ENCODE measurements at places on chromosomes 1 and 21.

DNA sequence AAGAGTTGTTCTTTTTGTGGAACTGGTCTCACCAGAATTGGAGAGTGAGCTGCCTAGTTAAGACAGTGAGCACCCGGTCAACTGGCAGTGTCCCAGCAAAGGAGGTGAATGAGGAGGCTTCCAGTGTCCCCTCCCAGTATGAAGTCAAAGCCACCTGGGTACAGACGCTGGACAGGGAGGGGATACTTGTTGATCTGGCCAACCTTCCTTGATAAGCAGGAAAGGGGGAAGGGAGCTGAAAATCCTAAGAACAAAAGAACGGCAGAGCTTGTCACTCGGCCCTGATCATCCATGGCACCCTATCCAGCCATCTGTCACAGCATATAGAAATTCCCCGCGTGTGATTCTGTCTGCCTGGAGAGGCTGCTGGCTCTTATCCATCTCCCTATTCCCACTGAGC, 91.5 kb downstream of the SSBP3 start:
- no peak for DNase-seq

DNA sequence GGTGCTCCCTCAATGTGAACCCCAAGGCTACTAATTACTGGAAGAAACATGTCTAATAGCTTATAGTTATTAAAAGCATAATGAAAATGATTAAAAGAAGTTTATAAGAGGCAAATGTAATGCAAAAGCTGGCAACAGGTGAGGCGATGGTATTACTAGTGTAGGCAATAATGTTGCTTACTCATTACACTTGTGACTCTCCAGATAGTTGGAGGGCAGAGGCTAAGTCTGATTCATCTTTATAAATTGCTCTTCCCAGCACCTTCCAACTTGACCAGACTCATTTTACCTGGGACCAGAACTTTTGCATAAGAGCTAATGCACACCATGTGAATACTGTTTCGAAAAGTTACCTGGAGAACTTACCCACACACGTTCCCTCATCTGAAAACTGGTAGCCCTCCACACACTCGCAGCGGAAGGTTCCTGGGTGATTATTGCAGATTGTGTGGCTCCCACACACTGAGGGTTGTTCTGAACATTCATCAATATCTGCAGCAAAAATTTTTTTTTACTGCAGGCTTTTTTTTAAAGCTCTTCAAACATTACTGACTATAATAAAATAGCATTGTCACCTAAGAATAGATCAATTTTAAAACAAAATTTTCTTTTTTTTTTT, 48.0 kb downstream of the NID1 start:
- DNase-seq, result no peak

GRCh38 chr1:245298781-245299180, 144.0 kb downstream of the KIF26B start:
- no peak for DNase-seq

GRCh38 chr1:67880056-67880601, 46.9 kb upstream of the GNG12 start:
- DNase-seq, result no peak

GRCh38 chr1:38015978-38016725, 3.6 kb downstream of the UTP11 start:
- no peak for DNase-seq

DNA sequence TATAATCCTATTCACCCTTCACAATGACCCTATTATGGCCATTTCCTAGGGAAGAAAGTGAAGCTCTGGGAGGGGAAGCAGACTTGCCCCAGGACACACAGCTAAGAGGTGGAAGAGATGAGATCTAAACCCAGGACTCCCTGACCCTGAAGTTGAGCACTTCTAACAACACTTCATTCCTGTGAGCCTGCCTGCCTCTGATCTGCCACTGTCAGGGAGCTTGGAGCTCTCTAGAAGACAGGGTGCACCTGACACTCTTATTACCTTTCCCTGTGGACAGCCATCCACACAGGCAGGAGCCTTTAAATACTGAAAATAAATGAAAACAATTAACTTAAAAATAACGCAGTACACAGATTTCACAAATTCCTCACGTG, 599 bp downstream of the MKNK1 start:
- no peak for DNase-seq

DNA sequence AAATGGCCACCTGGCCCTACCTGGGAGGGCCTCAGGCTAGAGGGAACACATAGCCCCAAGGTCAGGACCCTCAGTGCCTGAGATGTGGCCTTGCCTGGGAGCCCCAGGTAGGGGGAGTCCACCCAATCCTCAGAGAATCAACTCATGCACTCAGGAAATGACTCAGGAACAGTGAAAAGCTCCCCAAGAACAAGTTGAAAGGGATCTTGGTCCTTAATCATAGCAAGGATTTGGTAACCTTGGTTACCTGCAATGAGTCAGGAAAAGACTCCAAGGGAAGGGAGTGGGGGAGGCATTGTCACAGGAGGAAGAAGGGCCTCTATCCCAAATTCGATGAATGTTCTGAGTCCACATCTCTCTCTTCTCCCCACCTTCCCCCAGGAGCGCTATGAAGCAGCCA, 17.0 kb downstream of the MAP7D1 start:
- DNase-seq, result no peak

DNA sequence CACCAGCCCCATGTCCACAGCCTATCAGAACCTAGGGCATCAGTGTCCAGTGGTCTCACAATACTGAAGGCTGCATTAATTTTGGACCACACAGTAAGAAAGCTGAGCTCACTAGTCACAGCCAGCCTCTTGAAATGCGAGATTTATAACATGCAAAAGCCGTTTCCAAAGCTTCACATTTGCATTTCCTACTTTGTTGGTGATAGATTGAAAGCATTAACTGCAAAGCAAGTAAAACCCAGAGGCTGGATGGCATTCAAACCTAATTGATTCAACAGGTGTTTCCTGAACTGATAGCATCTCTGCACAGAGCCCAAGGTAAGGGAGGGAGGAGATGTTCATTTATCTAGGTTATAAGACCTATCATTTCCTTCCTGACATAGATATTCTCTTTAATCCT, 410.1 kb downstream of the OMA1 start:
- DNase-seq, result no peak

DNA sequence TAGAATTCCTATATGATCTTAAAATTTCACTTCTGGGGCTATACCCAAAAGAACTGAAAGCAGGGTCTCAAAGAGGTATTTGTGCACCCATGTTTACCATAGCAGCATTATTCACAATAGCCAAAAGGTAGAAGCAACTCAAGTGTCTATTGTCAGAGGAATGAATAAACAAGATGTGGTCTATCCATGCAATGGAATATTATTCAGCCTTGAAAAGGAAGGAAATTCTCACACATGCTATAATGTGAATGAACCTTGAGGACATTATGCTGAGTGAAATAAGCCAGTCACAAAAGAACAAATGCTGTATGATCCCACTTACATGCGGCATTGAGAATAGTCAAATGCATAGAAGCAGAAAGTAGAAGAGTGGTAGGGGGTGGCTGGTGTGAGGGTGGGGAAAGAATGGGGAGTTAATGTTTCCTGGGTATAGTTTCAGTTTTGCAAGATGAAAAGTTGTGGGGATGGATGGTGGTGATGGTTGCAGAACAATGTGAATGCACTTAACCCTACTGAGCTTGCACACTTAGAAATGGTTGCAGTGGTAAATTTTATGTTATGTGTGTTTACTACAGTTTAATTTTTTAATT, 122.4 kb downstream of the TOMM20 start:
- no peak for DNase-seq

DNA sequence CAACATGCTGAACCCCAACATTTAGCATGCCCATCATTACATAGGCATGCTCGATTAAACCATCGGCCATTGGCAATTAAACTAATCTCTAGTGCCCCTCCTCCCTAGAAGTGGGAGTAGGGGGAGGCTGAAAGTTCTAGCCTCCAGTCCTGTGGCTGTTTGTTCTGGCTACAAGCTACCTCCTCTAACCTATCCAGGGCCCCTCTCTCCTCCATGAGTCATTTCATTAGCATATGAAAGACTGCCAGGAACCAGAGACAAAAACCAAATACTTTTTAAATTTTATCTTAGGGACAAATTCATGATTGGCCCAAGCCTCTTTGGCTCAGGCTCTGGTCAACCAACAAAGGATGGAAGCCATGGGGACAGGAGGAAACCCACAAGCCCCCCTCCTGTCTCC, 231.1 kb downstream of the CACNA1E start:
- DNase-seq, result no peak

DNA sequence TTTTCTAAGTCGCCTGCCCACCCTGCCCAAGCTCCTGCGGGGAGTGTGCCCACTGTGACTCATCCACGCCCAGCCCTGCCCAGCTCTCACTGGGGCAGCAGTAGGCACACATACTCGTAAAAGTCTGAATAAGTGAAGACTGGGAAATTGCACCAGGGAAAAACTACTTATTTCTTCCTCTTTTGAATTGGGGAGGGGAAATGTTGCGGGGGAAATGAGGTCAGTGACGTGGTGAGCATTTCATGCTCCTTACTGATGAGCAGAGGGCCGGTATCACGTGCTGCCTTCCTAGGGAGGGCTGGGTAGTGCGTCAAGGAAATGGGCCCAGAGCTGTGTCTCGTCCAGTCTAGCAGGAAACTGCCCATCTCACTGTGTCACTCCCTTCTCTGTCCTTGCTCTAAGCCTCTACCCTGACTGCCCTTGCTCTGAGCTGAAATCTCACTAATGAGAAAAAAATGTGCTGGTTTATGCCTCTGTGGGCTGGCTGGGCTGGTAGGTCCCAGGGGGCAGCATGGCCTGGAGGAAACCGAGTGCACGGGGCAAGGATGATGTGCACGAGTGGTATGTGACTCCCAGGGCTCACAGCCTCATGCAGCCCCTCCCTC, 13.5 kb upstream of the TNFRSF1B start:
- DNase-seq, result no peak

DNA sequence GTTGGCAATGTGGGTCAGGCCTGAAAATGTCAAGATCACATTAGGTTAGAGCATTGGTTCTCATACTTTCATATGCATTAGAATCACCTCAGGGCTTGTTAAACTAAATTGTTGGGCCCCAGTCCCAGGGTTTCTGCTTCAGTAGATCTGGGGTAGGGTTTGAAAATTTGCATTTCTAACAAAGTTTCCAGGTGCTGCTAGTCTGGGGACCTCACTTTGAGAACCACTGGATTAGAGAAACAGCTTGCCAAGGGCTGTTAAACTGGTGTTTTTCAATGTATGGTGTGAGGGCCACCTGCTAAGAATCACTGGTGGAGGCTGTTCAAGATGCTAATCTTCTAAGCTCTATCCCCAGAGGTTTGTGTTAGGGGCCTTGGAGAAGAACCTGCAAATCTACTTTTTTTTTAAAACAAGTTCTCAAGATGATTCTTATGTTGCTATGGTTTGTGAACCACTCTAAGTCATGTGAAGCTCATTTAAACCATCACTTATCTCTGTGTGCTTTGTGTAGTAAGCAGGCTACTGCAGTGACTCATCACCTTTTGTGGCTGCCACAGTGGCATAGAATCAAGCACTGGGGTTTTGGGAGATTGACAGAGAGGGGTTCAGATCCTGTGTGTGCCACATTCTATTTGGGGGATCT, 152.2 kb downstream of the S1PR1 start:
- no peak for DNase-seq

DNA sequence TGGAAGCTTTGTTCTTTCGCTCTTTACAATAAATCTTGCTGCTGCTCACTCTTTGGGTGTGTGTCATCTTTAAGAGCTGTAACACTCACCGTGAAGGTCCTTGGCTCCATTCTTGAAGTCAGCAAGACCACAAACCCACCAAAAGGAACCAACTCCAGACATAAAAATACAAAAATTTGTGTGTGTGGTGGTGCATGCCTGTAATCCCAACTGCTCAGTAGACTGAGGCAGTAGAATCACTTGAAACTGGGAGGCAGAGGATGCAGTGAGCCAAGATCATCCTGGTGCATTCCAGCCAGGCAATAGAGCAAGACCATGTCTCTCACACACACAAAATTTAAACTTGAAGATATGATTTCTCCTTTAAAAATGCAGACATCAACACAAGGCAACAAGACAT, 1431.7 kb upstream of the B3GALT2 start:
- no peak for DNase-seq

- DNase-seq, result no peak
Measured at GRCh38 chr1:240284656-240285414, 193.2 kb downstream of the FMN2 start.

DNA sequence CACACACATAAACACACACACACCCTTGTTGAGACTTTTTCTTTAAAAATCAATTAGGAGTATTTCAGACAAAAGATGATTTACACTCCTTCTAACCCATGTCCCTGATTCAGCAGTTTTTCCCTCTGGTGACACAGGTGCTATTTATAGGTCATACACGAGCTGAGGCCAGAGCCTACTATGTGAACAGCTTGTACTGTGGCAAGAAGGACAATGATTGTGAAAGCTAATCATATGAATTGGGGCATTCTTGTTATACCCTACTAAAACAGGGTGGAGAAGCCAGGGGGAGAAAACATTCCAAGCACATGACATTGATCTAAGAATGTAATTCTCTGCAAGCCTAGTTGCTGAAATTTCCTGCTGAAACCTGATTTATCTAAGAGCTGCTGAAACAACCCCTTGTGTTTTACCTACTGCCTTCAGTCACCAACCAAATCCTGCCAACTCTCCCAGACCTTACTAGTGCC, 60.3 kb downstream of the XCL1 start:
- no peak for DNase-seq

- DNase-seq, result no peak
Measured at GRCh38 chr1:31609514-31610118, 7.9 kb upstream of the HCRTR1 start.

GRCh38 chr1:4468386-4468785, 186.0 kb upstream of the AJAP1 start:
- DNase-seq, result no peak

DNA sequence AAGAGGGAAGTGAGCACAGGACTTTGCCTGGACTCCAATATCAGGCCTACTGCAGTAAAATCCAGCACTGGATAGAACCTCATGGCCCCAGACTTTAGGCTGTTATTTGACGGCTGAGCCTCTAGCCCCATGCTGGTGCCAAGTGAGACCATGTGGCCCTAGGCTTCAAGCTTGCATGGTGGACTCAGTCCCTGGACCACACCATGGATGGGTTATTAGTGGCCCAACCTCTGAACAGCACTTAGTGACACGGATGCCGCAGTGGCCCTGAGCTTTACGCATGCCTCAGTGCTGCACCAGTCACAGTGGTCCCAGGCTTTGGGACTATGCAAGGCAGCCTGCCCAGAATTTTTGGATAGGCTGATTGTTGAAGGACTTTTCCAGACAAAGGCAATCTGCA, 13.0 kb downstream of the IFI44L start:
- DNase-seq, result no peak

GRCh38 chr1:56098946-56099345, 480.4 kb downstream of the PLPP3 start:
- no peak for DNase-seq

Data from left renal cortex interstitium (tissue), 4 donors.